ENCODE measurements at places on chromosomes 13 and 19.
A peak's percentile ranks its signal among the peaks of the same experiment; 100 is the strongest.

DNA sequence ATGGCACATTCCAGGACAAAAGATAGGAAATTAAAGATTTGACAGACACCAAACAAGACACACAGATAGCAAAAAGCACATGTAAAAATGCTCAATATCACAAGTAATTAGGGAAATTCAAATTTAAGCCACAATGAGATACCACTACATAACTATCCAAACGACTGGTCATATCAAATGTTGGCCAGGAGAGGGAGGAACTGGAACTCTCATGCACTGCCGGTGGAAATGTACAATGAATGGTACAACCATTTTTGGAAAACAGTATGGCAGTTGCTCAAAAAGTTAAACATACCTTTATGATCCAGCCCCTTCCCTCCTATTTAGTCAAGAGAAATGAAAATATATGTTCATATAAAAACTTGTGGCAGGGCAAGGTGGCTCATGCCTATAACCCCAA lies 36.8 kb upstream of the CYP2S1 start:
- DNase-seq = no peak

GRCh38 chr13:74056801-74057542 lies 77.2 kb downstream of the KLF12 start:
- DNase-seq = no peak

DNA sequence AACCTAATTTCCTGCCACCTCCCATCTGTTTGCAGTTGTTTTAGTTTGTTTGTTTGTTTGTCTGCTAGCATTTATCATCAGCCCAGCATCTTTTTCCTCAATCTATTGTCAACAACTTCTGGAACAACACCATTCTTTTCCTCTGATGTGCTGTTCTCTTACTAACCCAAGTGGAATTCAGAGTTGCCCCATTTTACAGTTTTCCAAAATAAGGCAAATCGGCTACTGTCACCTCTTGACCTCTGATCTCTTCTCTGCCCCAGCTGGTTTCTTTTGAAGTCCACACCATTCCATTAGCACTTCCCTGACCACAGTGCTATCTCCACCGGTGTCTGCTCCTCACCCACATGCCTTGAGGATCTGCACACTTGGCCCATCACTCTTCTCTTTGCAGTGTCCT lies 102.4 kb downstream of the EFNB2 start:
- no peak for DNase-seq

GRCh38 chr13:71244161-71244560 lies 622.8 kb downstream of the DACH1 start:
- DNase-seq = no peak

DNA sequence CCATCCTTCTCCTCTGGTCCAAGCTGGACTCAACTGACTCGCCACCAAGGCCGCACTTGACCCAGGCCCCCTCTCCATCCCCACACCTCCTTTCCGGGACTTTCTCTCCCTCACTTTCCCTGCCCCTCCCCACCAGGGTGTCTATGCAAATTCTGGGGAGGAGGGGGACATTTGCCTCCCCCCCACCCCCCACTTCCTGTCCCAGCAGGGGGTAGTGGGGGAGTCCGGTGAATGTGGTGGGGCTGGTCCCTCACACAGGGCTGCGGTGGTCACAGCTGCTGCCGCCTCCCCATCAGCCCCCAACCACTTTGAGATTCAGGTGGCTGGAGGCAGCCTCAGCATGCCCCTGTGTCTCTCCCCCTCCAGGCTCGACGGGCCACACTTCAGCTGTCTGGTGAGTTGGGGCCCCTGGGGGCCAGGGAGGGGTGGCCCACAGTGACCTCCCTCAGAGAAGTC lies 870 bp downstream of the SPIB start:
- DNase-seq = no peak

DNA sequence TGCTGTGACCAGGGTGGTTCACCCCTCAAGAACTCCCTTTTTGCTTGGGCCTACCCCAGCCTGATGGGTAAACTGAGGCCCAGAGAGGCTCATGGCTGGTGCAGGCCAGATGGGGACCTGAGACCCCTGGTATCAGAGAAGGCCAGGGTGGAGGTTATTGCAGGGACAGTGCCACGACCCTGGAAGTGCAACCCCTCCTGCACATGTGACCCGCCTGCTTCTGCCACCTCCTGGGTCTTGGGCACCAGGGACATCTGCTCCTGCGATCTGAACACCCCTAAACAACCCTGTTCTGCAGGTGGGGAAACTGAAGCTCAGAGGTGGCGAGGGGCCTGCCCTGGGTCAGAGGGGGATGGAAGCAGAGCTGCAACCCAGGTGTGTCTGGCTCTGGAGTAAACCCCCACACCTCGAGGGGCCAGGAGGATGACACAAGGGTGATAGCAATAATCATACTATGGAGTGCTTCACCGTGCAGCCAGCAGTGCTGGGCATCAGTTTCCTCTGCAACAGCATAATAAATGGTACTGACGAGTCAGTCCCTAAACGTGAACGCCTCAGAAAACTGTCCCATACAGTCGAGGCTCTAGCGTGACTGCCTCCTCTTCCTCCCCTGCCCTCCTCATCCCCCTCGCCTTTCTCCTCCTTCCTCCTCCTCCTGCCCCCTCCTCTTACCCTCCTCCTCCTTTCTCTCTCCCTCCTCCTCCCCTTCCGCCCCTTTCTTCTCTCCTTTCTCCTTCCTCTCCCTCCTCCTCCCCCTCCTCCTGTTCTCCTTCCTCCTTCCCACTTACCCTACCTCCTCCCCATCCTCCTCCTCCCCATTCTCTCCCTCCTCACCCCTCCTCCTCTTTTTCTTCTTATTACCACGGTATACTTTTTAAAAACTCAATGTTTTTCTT lies 4.3 kb downstream of the YJEFN3 start:
- no peak for DNase-seq

DNA sequence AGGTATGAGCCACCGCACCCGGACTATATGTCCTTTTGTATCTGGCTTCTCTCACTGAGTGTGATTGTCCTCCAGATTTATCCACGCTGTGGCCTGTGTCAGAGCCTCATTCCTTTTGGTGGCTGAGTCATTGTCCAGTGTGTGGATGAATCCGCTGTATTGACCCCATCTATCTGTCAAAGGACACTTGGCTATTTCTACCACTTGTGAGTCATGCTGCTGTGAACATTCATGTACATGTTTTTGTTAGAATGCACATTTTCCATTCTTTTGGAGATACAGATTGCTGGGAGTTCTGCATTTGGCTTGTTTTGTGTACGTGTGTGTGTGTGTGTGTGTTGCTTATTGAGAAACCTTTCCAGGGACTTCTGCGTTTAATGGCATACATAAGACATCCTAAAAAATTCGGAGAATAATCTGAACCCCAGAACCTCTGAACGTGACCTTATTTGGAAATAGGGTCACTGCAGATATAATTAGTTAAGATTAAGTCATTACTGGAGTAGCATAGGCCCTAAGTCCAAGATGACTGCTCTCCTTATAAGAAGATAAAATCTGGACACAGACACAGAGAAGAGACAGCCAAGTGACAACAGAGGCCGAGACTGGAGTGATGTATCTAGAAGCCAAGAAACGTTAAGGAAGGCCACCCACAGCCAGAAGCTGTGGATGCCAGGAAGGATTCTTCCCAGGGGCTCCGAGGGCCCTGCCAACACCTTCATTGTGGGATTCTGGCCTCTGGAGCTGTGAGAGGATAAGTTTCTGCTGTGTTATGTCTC lies 4.9 kb upstream of the GIPC3 start:
- DNase-seq = no peak

GRCh38 chr19:18603255-18603957 lies 3.2 kb downstream of the CRLF1 start:
- DNase-seq = peak; percentile 36

DNA sequence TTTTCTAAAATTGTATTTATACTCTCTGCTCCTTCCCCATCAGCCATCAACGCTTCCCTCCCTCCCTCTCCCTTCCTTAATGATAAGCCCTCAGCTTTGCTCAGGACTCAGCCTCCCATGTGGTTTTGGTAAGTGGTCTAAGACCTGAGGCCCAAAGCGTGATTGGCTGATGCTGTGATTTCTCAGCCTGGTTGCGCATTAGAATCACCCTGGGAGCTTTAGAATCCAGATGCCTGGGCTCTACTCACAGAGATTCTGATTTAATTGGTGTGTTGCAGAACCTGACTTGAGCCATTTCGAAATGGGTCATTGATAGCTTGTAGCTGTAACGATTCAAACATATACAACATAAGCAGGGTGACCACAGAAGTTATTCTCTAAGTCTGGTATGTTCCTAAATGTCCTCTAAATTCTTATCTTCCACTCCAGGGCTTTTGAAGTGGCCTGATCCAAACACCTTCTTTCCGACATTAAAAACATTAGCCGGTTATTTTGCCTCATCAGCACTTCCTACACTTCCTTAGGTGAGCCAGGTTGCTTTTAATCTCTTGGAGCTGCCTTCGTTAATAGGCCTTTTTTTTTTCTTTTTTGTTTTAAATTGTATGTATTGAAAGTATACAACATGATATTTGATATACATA lies 60.6 kb downstream of the LRCH1 start:
- DNase-seq = no peak

- DNase-seq = no peak
Observed at GRCh38 chr19:4586691-4587090, 27.2 kb upstream of the SEMA6B start.

GRCh38 chr13:106143930-106144709 lies 391.3 kb downstream of the EFNB2 start:
- no peak for DNase-seq

DNA sequence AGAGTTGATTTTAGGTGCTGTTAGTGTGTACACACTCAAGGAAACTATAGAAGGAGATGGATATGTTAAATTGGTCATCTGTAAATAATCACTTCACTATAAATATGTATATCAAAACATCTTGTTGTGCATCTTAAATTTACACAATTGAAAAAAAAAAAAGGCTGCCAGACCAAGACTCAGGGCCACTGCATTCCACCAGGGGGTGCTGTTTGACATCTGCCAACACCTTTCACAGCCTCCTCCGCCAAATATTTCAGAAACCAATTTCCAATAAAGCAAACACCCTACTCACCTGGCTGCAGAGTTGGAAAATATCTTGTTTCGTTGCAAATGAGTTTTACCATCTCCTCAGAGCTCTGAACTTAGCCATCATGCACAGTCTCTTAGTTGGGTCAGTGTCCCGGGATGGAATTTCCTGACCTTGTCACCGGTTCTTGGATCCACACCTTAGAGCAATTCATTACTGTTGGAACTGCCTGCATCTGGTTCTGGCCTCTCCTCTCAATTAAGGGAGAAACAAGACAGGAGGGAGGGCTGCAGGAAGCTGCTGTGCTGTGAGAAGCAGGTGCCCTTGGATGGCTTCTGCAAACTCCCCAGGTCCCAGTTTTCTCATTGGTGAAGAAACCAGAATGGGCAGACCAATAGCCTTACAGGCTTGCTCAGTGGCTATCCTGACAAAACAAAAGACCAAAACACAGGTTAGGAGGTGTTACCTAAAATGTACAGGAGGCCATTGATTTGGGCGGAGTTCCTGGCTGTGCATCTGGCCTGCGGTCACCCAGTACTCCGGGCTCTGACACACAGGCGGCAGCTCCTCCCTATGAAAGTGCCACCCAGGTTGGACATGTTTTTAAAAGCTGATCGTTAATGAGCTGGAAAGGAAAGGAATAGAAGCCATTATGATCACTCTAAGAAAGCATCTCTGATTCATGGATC lies 746.6 kb downstream of the UQCRFS1 start:
- DNase-seq = peak; percentile 78

GRCh38 chr19:14182476-14182875 lies 23.5 kb downstream of the ADGRL1 start:
- no peak for DNase-seq

DNA sequence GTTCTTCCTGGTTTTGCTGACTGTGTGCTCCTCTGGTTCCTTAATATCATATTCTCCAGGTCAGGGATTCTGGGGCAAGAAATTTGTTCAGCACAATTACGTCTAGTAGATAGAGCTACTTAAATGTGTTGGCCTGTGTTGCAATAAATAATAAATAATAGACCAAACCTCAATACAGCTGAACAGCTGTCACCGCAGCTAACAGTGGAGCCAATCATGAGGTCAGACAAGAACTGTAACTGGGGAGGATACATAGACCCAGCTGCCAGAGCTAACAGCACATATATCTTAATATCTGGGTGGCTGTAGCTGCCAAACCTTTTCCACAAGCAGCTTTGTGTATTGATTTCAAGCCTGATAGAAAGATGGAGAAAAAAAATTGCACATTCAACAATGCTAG lies 1596.3 kb upstream of the PCDH20 start:
- DNase-seq = no peak

DNA sequence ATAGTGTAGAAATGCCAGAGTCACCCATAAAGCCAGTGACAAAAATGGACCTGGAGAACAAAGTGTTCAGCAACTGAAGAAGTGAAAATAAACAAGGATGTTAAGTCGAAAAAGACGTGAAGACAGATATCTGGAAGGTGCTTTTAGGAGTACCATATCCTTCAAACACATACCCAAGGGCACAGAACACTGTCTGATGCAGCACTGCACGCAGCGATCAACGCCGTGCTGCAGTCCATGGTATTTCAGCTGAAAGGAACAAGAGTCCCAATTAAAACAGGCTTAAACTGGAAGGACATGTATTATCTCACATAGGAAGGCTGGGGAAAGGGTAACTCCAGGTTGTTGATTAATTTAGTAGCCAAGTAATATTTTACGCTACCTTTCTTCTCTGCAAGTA lies 108.2 kb downstream of the SGCG start:
- no peak for DNase-seq

DNA sequence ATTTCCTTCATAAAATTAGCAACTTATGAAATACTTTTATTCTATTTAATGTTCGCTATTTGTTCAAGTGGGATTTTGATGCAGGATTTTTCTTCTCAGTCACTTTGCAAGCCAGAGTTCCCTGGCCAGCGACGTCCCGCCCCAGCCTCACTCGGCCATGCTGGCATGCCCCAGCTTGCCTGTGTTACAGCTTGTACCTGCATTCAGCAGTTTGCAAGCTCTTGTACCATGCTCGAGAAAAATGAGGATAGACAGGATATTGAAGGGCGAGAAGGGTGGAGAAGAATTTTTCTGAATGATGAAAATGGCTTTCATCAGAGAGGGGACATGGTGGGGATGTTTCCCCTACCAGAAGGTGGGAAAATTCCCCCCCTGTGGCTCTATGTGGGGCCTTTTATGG lies 2180.2 kb upstream of the PCDH20 start:
- DNase-seq = no peak

- DNase-seq = no peak
Observed at GRCh38 chr13:111241862-111242261, 78.6 kb upstream of the TEX29 start.

- DNase-seq = no peak
Observed at GRCh38 chr13:110590577-110590976, 24.8 kb upstream of the NAXD start.

Measured in endothelial cell (in vitro differentiated cells).